ENCODE measurements at places on chromosomes 13 and 19.
A peak's percentile ranks its signal among the peaks of the same experiment; 100 is the strongest.

DNA sequence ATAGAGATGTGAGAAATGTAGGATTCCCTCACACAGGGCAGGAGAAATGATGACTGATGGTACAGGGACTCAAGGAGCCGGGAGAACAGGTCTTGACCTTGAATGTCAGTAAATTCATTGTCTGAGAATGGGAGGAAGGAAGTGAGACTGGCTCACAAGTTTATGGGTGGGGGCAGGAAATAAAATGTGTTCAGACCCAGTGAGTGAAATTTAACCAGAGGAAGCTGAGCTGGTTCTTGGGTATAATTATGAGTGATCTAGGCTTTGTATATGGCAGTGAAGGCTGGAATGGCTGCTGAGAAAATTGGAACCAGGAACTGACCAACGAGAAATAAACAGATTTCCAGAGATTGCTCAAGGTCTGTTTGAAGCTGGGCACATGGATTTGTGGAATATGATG is 6.3 kb upstream of the IGSF23 start:
- no peak for DNase-seq

GRCh38 chr19:39916236-39916635 is 18.2 kb downstream of the FCGBP start:
- DNase-seq: no peak

DNA sequence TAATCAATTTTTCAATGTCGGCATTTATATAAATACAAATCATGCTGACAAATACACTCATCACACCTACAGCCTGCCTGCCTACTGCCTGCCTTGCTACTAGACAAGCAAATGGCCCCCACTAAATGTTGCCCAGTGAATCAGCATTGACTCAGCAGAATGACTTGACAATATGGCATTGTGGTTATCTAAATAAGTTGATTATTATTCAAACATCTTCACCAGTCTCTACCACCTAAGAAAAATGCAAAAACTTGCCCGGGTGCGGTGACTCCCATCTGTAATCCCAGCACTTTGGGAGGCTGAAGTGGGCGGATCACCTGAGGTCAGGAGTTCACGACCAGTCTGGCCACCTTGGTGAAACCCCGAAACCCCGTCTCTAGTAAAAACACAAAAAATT is 296.1 kb downstream of the PCDH9 start:
- DNase-seq: no peak

GRCh38 chr13:98004107-98004506 is 50.6 kb downstream of the IPO5 start:
- no peak for DNase-seq

DNA sequence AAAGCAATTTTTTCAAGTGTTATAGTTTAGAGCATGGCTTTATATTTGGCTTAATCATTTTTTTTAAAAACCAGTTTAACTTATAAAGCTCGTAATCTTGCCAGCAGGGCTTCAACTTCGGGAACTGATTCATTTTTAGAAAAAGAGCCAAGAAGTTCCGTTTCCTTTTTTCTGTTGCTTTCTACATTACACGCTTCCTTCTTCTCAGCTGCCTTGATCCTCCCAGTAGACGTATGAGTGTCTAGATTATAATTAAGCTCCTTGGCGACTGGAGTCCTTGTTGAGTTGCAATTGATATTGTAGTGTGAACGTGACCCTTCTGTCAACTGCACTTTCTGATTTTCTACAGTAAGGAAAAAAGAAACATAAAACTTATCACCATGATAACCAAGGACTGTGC is 497.2 kb downstream of the DIAPH3 start:
- DNase-seq: no peak

DNA sequence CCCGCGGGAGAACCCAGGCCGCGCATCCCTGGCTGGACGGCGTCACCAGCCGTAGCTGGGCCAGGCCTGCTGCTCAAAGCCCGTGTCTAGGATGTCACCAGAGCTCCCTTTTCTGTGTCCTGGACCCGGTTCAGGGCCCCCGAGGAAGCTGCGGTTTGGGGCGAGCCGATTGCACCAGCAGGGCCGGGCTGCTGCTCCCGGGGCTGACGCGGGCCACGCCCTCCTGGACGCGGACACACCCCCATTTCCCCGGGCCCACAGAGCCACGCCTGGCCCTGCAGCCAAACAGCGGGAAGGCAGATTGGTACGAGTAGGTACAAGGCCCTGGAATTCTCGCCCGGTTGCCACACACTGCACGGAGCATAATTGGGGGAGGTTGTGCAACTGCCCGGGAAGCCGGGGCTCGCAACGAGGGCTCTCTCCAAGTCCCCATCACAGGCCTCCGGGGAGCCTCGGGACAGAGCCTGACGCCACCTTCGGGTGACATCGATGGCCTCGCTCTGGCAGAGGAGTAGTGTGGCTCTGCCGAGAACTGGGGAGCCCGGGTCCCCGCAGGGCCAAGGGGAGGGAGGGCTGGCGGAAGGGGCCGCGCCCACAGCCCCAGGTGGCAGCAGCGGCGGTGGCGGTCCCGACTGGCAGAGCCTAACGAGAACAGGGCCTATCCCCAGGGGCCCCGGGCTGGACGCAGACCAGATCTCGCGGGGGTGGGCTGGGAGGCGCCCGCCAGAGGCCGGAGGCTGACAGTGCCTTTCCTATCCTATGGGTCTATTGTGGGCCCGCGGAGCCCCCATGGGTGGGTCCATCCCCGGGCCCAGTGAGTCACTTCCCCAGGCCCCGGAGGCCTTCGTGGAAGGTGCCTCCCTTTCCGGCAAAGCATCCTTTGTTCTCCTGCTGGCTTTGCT is 23.5 kb downstream of the KCTD15 start:
- DNase-seq: peak; percentile 59

- no peak for DNase-seq
These were observed 103.1 kb downstream of the RAP2A start for GRCh38 chr13:97537110-97537509.

GRCh38 chr19:55866521-55866920 is 30.2 kb downstream of the NLRP4 start:
- no peak for DNase-seq

- DNase-seq: no peak
These were observed 4.3 kb downstream of the SLC25A30 start for GRCh38 chr13:45413826-45414307.

GRCh38 chr19:15556634-15557181 is 48.4 kb downstream of the CYP4F22 start:
- no peak for DNase-seq

GRCh38 chr19:19105365-19106055 is 32.8 kb downstream of the TMEM161A start:
- DNase-seq: no peak

DNA sequence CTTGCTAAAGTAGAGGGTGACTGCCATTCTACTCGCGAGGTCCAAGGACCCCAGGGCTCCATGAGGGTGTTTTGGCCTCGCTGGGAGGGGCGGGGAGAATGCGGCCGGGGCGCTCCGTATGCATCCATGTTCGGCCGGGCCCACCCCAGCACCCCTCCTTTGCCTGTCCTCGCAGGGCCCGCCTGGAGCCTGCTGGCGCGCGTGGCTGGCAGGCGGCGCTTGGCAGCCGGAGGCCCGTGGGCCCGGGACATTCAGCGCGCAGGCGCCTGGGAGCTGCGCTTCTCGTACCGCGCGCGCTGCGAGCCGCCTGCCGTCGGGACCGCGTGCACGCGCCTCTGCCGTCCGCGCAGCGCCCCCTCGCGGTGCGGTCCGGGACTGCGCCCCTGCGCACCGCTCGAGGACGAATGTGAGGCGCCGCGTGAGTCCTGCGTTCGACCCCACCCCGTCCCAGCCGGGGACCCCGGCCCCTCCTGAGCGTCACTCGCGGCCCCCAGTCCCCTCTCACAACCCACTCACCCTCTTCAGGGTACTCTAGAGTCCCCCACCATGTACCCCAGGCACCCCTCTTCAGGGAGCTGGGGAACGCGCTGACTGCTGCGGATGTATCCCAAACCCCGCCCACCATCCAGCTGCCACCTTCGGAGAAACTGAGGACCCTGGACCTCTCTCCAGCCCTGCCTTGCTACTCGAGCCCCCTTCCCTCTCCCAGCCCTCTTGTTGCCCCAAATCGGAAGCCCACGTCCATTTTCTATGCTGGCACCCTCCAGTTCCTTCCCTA is 4.1 kb downstream of the DLL3 start:
- peak; percentile 65 for DNase-seq

GRCh38 chr13:19888799-19889198 is 25.4 kb upstream of the ZMYM5 start:
- no peak for DNase-seq

DNA sequence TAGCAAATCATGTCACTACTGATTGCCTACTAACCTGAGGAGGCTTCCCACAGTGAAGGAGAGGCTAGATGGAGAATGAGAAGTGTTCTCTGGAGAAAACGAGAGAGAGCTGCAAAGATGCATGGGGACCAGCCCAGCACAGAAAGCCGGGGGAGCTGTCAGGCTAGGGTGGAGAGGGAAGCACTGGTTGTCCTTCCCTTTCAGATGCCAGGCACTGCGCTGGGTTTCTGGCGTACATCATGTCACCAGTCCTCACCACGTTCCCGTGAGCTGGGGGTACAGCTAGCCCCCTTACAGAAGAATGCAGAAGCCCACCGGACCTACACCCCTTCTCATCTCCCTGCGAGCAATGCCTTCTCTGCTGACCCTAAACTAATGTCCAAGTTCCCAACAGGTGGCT is 86.0 kb downstream of the STK24 start:
- no peak for DNase-seq

GRCh38 chr19:6837525-6837924 is 49.9 kb upstream of the ADGRE1 start:
- no peak for DNase-seq

DNA sequence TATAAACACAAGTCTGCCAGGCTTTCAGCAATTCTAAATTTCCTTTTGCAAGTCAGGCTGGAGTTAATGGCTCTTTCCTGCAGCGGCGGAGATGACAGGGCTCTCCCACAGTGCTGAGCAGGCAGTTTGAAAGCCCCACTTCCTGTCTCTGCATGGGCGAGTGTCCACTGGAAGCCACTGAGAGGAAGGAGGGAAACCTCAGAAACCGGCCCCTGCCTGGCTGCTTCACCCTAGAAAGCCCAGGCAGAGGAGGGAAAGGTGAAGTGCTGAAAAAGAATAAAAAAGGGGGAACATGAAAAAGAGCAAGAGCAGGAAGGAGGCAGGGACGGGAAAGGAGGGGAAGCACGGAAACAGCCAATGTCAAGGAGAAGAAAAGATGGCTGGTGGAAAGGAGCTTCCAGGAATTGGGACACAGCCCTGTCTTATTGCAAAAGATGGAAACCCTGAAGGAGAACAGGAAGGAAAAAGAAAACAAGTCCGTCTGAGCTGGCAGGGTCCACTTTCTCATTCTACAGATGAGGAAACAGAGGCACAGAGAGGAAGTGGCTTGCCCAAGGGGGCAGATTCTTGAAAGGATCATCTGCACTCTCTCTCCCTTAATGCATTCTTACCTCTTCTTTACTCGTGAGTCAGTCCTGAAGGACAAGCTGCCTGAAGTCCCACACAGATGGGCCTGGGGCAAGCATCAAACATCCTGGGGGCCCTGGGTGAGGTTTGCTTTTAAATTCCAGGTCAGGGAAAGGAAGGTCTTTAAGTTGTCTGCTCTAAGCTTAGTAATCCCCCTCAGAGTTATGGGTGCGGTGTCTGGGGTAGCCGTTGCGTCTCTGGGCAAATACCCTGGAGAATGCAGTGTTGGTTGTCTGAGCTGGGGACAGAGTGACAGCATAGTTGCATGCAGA is 38.8 kb upstream of the ALOX5AP start:
- no peak for DNase-seq

DNA sequence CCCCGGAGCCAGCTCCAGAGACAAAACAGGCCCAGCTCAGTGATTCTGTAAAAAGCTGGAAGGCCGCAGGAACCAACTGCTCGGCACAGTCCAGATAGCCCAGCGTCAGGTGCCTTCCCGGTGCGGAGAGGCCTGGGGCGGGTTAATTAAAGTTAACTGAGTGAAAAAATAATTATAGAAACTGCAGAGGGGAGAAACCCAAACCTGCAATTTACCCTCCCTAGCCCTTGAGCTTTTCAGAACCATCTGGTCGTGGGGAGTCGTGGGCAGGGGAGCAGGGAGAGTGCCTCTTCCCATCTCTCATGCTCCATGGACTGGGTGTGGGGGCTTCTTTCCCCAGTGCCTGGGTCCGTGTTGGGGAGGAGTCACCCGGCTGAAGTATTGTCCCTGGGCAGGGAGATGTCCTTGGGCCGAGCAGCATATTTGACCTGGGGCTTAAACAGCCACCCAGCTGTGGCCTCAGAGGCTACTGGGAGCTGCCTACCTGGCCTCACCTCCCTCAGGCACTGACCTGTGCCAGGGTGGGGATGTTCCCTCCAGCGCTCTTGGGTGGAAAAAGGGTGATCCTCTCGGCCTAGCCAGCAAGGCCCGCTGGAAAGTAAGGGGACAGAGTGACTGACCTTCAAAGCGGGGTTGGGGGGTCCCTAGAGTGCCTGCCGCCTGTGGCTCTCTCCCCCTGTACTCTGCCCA is 65.9 kb downstream of the CHST8 start:
- no peak for DNase-seq

DNA sequence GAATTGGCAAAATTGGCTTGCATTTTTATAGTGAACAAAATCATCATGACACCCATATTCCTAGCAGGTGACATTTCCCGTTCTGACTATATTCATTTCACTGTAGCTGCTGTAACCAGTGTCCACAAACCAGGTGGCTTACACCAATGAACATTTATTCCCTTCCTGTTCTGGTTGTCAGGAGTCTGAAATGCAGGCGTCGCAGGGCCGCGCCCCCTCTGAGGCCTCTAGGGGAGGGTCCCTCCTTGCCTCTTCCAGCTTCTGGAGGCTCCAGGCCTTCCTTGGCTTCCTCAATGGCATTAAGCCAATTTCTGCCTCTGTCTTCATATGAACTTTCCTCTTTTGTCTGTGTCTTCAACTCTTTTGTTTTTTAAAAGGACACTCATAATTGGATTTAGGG is 6.5 kb upstream of the RLN3 start:
- DNase-seq: no peak

- no peak for DNase-seq
These were observed 3.0 kb upstream of the TNNT1 start for GRCh38 chr19:55152017-55152416.

DNA sequence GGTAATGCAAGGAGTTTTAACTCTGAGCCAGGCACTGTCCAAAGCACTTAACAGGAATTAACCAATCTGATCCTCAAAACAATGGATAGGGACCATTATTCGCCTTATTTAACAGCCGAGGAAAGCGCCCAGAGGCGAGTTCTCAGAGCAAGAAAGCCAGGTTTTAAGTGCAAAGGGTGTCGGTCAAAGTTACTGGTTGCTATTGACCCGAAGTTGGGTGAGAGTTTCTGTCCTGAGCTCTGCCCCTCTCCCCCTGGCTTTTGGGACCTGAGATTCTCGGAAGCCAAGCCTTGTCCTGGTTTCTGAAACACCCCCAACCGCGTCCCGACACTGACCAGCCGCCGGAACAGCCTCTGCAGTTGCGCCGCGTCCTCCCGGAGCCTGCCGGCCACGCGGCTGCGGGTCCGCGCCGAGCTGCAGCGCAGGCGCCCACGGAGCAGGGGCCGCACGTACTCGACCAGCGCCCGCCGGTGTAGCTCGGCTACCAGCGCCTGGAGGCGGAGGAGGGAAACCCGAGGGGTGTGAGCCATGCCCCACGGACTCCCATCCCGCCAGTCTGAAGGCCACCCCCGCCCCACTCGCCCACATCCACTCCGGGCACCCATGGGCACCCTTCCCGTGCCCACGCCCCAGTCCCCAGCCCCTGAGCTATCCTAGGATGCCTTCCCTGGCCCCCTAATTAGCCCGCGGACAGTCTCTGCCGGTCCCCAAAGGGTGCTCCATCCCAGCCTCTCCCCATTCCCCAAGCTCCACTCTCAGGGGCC is 27.8 kb downstream of the EXOC3L2 start:
- no peak for DNase-seq
